Activated CD8-positive, alpha-beta memory T cell treated with anti-CD3 and anti-CD28 coated beads, Interleukin-2, amount 50 U/mL, for 4 hours (primary cell): ENCODE measurements at places on chromosomes 7 and 10.

DNA sequence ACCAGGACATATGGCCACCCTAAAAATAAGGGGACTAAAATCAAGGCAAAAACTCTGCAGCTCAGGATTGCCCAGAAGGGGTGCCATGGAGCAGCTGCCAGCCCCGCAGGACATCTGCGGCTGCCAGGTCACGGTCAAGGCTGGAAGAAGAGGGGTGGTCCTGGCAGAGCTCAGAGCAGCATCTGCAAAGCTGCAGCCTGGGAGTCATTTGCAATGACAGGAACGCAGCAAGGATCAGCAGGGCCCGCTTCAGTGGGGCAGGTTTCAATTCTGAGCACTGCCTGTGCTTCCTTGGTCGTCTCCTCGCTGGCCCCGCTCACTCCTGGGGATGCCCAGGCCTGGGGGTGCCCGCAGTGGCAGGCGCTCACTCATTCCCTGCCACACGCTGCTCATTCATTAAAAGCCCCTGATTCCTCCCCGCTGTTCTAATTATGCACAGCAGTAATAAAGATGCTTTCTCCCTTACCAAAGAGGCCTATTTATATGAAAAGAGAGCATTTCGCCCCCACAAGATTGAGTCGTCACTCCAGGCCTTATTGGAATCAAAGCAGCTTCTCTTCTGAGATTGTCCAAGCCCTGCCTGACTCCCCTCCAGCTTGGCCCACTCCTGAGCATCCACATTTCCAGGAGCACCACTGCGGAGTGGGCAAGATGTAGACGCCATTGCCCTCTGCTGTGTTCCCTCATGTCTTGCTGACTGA lies 4.6 kb downstream of the HSPA12A start:
- no peak for DNase-seq

DNA sequence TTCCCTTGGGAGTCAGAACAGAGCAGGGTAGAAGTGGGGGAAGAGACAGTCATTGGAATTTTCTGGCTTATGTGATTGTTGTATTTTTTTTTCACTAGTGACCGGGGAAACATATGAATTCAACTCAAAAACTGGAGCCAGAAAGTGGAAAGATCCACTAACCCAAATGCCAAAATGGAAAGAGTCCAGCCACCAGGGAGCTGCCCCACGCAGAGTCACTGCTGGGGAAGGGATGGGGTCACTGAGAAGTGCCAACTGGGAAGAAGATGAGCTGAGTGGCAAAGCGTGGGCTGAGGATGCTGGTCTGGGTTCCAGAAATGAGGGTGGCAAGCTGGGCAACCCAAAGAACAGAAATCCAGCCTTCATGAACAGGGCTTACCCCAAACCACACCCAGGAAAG lies 69.2 kb downstream of the CDHR3 start:
- no peak for DNase-seq

- no peak for DNase-seq
Measured at GRCh38 chr10:112713411-112713810, 236.6 kb upstream of the TCF7L2 start.

DNA sequence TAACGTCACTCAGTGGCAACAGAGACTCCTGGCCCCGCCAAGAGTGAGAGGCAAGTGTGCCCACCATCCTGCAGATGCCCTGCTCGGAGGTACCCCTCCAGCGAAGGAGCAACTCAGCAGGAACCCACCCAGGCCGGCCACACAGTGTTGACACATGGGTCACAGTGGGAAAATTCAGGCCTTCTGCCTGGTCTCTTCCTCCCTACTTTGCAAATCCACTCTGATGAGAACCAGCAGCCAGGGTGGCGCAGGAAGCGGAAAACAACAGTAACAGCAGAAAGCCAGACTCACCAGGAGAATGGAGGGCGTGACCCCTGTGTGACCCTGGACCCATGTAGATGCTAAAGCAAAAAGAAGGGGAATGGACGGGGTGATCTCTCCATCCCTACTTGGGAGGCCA lies 53.8 kb downstream of the CTBP2 start:
- no peak for DNase-seq

DNA sequence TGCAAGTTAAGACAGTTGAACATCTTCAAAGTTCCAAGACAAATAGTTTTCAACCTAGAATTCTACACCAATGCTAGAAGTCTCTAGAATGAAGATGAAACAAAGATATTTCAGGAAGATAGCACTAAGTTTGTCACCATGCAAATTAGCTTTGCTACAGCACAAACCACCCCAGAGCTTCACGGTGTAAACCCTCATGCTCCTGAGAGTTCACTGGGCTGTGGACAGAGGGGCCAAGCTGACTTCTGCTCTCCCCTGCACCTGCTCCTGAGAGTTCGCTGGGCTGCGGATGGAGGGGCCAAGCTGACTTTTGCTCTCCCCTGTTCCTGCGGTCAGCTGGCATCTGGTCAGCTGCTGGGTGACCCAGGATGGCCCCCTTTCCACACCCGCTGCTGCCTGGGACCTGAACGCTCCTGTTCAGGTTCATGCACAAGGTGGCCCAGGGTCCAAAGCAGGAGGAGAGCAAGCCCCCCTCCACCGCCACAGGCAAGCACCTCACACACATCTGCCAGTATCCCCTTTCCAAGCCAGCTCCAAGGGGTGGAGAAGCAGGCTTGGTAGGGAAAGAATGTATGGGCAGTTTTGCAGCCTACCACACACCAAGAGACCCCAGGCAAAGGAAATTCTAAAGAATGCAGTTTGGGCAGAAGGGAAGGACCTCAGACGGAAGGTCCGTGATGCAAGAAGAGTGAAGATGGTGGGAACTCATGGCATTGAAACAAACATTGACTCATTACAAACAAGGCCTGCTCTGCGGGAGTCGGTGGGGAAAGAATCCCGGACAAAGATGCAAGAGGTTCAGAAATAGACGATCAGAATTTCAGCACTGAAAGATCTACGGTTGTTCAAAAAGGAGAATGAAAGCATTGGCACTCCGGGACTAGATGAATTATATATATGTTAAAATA lies 137.8 kb upstream of the PPP2R2D start:
- DNase-seq, result no peak

GRCh38 chr10:132929480-132929879 lies 12.9 kb downstream of the CFAP46 start:
- DNase-seq, result no peak
